ENCODE measurements at places on chromosomes 3 and 15.

DNA sequence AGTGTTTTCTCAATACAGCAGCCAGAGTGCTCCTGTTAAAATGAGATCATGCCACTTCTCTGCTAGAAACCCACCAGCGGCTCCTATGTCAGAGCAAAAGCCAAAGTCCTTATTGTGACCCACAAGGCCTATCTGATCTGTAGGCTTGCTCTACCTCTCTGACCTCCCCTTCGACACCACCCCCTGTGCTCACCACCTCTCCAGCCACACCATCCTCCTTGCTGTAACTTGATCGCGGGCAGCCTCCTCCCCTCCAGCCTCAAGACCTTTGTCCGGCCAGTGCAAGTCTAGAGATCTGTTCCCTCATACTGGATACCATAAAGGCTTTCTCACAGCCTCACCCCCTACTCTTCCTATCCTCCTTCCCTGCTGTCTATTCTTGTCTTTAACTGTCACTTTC is 1.9 kb upstream of the IGDCC4 start:
- no peak for DNase-seq

- DNase-seq = no peak
Measured at GRCh38 chr3:7684182-7684715, 817.4 kb upstream of the LMCD1 start.

DNA sequence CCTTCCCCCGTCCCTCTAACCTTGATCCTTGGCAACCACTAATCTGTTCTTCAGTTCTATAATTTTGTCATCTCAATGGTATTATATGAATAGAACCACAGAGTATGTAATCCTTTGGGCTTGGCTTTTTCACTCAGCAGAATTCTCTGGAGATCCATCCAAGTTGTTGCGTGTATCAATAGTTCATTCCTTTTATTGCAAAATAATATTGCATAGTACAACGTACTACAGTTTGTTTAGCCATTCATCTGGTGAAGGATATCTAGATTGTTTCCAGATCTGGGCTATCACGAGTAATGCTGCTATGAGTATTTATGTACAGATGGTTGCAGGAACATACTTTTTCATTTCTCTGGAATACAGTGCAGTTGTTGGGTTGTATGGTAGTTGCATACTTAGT is 76.2 kb downstream of the PLXNA1 start:
- DNase-seq = no peak

- DNase-seq = no peak
Measured at GRCh38 chr3:196287090-196287439, 461 bp downstream of the PCYT1A start.

DNA sequence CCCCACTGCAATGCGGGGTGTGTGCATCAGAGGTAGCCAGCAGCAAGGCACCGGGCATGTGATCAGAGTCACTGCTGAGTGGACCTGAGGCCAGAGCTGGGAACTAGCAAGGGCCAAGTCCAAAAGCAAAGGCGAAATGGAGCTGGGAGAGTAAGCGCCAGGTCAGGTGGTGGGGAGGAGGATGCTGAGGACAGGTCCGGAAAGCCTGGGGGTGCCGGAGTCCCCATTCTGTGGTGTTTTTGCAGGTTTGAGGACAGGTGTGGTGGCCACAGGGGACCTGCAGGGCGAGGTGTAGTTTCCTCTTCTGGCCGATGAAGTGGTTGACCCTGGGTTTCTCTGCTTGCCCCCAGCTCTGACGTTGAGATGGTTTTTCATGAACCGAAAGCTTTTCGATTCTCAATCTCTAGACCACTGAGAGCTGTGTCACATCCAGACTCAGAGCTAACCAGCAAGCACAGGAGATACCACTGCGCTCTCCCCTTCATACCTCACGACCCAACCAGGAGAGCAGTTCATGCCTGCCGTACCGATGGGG is 35.0 kb upstream of the HES1 start:
- no peak for DNase-seq

DNA sequence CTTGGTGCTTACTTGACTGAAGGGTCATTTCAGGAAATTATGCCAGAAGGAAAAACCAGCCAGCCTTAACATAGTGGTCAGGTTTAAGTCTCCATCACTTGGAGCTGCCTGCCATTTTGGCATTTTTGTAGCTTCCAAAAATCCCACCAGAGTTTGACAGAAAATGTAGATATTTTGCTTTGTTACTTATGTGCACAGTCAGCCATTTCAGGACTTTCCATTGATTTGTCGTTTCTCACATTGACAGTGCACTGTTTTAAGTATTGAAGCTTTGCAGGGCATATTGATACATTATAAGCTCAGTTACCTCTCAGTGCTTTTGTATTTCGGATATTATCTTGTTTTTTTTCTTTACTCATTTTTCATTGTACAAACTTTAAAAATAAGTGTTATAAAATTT is 89.0 kb upstream of the ANKRD34C start:
- DNase-seq = no peak

GRCh38 chr15:42858999-42859789 is 61.4 kb downstream of the TTBK2 start:
- no peak for DNase-seq

DNA sequence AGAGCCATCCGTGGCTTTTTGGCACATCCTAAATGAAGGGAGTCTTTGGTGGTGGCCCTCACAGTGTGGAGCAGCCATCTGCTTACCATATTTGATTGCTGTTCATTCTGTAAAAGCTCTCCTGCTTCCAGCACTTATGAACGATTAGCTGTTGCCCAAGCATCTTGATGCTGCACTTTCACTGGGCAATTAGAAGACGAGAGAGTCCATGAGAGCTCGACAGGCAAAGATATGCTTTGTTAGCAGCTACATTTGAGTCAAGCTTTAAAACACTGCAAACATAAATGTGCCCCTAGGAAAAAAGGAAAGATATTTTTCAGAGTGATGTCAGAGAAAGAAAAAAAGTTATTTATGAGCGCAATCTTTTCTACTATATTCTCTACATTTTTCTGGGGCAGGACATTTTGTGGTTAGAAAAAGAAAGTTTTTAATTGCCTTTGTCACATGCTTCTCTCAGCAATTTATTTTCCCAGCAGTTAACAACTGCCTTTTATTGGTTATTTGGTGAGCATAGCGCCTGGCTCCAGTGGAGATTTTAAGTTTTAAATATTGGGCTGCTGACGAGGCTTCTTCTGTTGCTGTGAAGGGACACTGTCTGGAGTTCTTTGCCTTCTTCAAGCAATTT is 468.4 kb downstream of the C3orf38 start:
- DNase-seq = no peak

DNA sequence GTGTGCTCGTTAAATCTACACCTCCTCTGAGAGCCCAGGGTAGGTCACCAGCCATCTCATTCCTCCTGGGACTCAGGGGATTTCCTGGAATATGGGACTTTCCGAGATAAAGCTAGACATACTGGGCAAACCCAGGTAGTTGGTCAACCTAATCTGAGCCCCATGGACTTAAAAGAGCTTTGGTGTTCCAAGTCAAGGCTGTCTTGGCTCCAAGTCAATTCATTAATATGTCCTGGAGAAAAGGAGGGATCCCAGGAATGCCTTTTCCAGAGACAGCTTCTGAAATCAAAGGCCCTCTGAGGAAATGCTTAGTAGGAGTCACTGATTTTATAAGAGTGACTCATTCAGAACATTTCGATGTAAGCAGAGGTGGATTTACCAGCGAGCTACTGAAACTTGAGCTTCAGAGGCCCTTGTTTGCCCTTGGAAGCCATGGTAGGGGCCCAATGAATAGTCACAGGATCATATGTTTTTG is 137.3 kb upstream of the UBE2E1 start:
- DNase-seq = no peak

DNA sequence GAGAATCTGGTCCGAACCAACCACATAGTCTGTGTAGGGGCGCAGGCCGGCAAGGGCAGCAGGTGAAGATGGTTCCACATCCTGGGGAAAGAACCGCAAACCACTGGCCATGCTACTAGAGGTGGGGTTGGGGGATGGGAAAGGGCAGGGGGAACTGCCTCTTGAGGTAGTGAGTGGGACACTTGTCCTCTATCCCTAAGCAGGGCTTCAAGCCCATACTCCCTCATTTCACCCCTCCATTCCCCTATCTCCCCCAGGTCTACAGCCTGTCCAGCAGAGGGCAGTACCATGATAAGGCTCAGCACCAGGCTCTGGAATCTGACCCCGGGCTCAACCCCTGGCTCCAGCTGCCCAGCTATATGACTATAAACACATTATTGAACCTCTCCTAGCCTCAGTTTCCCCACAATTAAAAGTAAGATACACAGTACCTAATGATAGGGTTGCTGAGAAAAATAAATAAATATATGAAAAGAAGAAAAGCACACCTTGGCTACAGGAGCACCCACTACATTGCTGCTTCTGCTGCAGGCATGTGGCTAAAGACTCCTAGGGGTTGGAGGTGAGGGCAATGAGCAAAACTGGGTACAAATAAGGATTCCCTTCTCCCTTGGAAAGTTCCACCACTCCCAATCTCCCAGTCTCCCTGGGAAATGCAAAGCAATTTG is 6.3 kb downstream of the GORASP1 start:
- DNase-seq = peak; percentile 93

DNA sequence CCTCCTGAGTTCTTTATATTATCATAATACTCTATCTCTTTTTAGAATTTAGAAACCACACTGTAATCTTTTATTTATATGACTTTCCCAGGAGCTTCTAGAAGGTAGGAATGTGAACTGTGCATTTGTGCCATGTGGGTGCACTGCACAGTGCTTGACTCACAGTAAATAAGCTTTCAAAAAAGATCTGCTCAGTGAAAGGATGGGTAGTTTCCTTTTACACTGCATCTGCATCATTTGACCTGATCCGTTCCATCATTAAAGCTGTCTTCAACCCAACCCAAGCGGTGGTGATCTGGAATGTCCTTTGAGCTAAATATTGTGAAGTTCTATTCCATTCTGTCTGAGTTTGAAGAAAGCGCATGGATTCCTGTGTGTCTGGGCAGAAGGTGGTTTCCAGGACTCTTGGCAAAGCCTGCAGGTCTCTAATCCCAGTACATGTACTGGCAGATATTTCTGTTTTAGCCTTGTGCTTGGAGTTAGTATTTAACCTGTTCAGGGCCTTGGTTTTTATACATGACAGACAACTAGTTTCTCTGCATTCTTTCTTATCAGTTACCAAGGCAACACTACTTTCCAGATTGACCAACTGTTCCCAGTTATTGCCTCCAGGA is 96.7 kb downstream of the DHX30 start:
- DNase-seq = no peak

DNA sequence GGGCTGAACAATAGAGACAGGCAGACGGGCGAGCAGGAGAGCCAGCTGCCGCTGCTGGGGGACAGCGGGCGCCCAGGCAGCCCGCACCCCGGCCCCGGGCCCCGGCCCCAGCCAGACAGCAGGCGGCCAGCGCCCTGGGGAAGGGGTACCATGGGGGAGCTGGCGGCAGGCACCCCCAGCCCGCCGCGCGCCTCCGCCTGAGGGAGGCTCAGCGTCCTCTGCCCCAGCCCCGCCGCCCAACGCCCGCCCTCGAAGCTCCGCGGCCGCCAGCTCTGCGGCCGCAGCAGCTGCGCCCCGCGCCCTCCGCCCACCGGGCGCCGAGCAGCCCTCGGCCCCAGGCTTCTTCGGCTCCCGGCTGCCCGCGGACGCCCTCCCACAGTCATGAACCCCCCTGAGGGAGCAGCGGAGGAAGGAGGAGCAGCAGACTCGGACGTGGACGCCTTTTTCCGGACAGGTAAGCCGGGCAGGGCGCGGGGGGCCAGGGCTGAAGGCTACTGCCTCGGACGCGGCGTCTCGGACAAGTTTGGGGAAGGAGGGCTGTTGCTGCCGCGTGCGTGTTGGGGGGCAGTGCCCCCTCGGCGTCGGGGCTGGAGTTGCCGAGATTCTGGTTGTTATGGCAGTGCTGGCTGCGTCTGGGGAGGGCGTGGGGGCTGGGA is 41.6 kb upstream of the ROPN1 start:
- DNase-seq = no peak

GRCh38 chr3:17672506-17672905 is 69.9 kb downstream of the TBC1D5 start:
- DNase-seq = no peak

GRCh38 chr3:1394188-1394587 is 301.4 kb downstream of the CNTN6 start:
- DNase-seq = no peak

DNA sequence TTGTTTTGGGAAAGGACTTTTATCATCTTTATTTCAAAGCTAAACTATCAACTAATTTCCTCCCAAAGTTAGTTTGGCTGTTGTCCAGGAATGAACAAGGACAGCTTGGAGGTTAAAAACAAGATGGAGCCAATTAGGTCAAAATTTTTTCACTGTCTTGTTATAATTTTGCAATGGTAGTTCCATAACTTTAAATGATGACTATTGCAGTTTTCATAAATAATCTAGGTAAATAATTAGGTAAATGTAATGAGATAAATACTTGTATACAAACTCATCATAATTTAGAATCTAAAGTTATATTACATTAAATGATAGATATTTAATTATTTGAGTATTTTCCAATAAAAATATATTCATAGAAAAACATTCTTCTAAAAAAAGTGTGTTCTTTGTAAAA is 68.3 kb upstream of the DAZL start:
- DNase-seq = no peak

- no peak for DNase-seq
Measured at GRCh38 chr15:40543631-40544294, 21.1 kb downstream of the CCDC32 start.

DNA sequence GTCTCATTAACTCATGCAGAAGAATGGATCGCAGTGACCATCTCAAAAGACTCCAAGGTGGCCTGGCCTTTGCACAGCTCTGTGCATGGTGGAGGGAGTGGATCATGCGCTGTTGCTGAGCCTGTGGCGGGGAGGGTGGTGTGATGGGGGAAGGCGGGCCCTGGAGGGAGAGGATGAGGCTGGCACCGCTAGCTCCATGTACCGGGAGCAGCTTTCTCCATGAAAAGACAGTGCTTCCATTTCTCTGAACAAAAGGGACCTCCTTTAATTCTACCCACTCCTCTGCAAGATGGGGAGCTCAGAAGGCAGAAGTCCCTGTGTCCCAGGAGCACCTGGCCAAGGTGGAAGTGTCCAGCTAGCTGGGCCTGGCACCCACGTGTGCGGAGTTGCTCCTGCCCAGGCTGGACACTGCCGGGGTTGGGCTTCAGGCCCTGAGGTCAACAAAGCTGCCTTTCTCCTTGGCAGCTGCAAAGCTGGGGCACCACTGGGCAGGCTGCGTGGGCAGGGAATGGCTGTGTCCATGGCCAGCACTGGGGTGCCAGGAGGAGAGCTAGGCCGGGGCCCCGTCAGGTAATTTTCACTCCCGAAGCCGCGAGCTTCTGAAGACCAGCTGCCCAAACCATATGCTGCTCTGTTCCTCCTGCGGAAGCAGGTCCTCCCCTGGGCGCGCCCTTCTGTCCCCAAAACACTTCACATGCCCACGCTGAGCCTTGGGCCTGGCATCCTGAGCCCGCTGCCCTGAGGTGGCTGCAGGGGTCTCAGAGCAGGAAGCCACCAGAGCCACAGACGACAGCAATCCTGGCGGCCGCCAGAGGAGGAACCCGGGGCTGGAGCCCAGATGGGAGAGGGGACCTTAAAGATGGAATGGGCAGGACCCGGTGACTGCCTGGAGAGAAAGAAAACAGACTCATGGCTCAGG is 6.4 kb downstream of the MAP6D1 start:
- peak; percentile 55 for DNase-seq

- DNase-seq = no peak
Measured at GRCh38 chr15:78651007-78651406, 10.0 kb upstream of the CHRNB4 start.

- DNase-seq = no peak
Measured at GRCh38 chr15:65653801-65654521, 32.2 kb downstream of the SLC24A1 start.

- DNase-seq = no peak
Measured at GRCh38 chr15:44573386-44573785, 36.4 kb downstream of the EIF3J start.
